Myocyte (in vitro differentiated cells): ENCODE measurements at places on chromosomes 5 and 9. TPM values are rescaled to one million over a fixed set of nuclear protein-coding genes. Genes with fewer than 3 reads are reported as not detected.

- peak; percentile 75 for DNase-seq
Observed at GRCh38 chr5:16819522-16820167, 116.4 kb downstream of the MYO10 start.

GRCh38 chr9:93110311-93110855 lies 14.4 kb downstream of the CARD19 start:
- DNase-seq: no peak

GRCh38 chr9:135343837-135344522 lies 135.6 kb upstream of the PPP1R26 start:
- DNase-seq: peak; percentile 9

- no peak for DNase-seq
Observed at GRCh38 chr5:106258591-106259125, 1412.1 kb downstream of the EFNA5 start.

GRCh38 chr9:95506678-95507463 lies 9.9 kb downstream of the PTCH1 start:
- DNase-seq: peak; percentile 68

- no peak for DNase-seq
Observed at GRCh38 chr5:17020678-17021601, 84.9 kb upstream of the MYO10 start.

CAMLG gene
- 22.0 and 22.6 TPM in 2 replicates for total RNA-seq

TMEM215 gene
- not detected in 2 replicates for total RNA-seq

SPAG8 gene
- total RNA-seq: 3.4 TPM in 2 replicates

RANBP17 gene
- 0.42 and 2.0 TPM in 2 replicates for total RNA-seq

KIAA1958 gene
- total RNA-seq: 1.4 and 1.8 TPM in 2 replicates

ZDHHC11 gene
- 0.37 and 0.73 TPM in 2 replicates for total RNA-seq

TGFBI gene
- 758 and 1,068 TPM in 2 replicates for total RNA-seq
